Activated CD8-positive, alpha-beta memory T cell treated with anti-CD3 and anti-CD28 coated beads for 1 hour (primary cell): ENCODE measurements at places on chromosomes 13 and 19.

DNA sequence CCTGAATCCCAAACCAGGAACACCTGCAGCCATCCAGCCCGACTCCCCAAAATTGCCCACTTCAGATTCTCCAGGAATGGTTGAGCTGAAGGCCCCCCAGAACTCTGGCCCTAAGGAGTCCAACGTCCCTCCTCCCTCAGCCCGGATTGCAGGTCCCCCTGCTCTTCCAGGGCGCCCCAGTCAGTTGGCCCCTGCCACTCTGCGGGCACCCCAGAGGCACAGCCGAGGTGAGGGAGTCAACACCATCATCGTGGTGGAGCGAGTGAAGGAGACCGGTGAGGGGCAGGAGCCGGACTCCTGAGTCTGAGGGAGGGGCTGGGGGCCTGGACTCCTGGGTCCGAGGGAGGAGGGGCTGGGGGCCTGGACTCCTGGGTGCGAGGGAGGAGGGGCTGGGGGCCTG, 2.2 kb downstream of the GFY start:
- DNase-seq, result no peak

DNA sequence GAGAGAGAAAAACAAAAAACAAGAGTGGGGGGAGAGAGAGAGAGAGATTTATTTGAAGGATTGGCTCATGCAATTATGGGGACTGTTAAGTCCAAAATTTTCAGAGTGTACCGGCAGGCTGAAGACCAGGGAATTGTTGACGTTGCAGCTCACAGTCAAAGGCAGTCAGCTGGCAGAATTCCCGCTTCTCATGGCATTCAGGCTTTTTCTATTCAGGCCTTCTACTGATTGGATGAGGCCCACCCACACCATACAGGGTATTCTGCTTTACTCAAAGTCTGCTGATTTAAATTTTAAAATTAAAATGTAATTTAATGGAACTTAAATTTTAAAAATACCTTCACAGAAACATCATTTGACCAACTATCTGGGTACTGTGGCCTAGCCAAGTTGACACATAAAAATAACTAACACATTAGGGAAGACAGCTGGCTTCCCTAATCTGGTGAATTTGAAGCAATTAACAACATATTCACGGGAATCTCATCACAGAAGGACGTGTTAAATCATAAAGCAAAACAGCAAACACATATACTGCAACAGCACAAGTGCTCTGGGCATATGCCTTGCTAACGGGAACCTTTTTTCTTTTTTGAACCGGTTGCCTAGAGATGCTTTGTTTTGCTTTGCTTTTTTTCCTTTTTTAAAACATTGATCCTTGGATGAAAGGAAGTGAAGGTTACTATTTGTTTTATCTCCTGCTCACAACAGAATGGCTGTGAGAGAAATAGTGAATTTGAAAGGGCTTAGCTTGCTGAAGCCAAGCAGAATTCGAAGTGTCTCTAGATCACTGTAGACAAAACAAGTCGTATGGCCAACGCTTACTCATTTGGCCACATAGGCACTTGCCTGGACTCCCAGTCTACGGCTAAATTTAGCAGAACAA, 505.1 kb downstream of the IRS2 start:
- DNase-seq, result no peak

DNA sequence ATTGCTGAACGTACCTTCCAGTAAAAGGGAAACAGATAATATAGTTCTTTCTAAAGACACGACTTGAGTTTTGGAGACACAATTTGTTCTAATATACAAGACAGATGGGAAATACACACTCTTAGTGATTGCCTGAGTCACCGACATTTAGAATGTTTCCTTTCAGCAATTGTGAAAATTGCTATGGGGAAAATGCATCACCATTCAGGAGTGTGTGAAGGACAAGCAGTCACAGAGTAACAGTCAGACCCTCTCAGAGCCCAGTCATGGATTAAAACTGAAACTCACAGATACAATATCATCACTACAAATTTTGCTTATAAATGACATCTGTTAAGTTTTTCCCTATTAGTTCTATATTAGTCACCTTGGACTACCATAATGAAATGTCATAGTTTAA, 286.1 kb downstream of the SPRY2 start:
- DNase-seq, result no peak

GRCh38 chr19:2567580-2567979, 91.7 kb downstream of the GADD45B start:
- DNase-seq, result no peak

DNA sequence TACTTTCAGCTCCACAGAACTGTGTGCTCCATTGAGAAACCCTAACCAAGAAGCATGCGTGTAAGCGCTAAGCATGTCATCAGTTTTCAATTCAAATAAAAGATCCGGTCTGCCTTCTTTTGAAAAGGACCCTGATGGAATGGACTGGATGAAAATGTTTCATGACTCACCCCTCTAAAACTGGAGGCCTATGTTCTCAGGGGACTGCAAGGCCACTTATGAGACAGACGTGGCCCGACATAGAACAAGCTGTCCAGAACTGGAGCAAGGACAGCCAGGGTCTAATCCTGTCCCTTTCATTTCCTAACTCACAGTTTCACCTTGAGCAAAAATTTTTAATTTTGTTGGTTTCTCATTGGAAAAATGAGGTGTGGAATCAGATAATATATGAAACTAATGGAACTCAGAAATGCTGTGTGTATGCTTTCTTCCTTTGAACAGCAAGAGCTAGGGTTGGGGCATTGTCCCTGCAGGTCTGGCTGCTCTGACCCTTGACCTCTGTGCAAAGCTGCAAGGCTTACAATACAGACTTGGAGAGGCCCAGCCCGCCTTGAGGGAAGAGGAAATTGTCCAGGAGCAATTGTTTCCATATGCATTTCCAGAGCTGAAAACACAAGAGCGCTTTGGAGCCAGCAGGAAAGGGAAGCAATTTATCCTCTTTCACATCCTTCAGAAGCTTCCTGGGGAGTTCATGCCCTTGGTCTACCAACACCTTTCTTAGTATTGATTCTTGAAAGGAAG, 553.4 kb upstream of the KLF12 start:
- no peak for DNase-seq

DNA sequence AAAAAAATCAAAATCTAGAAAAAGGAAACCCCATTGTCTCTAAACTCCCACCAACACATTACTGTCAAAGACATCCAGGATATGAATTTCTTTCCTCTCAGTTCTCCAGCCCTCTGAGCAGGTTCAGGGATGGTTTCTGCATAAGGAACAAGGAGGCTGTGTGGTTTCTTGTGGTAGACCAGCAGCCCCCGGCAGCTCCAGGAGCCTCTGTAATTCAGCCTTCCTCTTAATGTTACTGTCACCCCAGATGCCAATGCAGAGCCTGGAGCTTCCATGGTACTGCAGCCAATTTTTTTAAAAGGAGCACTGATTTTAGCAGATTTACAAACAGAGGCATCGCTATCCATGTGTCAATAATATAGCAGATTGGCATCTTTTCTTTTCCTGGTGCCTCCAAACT, 100.6 kb upstream of the FAM216B start:
- DNase-seq, result no peak

DNA sequence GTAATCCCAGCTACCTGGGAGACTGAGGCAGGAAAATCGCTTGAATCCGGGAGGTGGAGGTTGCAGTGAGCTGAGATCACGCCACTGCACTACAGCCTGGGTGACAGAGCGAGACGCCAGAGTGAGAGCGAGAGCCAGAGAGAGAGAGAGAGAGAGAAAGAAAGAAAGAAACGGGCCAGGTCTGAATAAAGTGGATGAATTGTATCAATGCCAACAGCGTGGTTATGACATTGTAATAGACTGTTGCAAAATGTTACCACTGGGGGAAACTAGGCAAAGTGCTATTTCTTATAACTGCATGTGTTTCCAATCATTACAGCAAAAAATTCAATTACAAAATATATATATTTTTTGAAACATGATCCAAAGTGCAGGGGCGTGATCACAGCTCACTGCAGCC, 11.8 kb upstream of the BTBD2 start:
- DNase-seq, result no peak

DNA sequence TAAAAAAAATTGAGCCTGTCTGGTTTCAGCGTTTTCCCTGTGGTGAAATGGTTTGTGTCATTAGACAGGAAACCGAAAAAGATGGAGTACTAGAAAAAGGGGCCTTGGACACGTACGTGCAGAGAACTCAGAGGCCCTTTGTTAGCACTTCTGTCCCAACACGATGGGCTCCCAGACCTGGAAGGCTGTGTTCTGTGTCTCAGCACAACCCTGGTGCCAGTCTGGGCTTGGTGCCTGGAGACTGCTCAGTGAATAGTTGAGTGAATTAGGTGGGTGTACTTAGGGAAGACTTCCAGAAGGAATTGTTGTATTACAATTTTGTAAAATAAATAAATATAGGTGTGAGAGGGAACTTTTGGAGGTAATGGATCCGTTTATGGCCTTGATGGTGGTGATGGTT, 8.7 kb downstream of the ZNF71 start:
- DNase-seq, result no peak

GRCh38 chr13:46759846-46760245, 37.1 kb downstream of the ESD start:
- no peak for DNase-seq

DNA sequence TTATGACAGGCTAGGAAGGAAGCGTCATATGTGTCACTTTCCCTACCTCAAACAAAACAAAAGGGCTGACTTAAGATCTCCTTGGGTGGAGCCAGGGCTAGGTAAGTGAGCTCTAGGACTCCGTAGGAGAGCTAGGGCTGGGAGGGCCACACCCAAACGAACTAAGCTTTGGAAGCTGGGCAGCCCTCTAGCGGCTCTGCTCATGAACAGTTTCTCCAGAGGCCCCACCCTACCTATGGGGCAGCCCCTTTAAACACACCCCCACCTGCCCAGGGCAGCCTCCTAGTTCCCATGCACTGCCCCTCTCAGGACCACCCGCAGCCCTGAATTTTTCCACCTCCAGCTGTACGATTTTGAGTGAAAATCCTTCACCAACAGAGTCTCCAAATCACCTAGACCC, 3.5 kb downstream of the PEG3 start:
- DNase-seq, result no peak

- no peak for DNase-seq
These were observed 17.6 kb downstream of the UBL3 start for GRCh38 chr13:29832761-29833298.

GRCh38 chr19:16379521-16380313, 55.1 kb downstream of the KLF2 start:
- DNase-seq, result no peak
